Bronchial epithelial cell (primary cell): ENCODE measurements at places on chromosomes 1 and 21. TPM values are rescaled to one million over a fixed set of nuclear protein-coding genes. Genes with fewer than 3 reads are reported as not detected.

DNA sequence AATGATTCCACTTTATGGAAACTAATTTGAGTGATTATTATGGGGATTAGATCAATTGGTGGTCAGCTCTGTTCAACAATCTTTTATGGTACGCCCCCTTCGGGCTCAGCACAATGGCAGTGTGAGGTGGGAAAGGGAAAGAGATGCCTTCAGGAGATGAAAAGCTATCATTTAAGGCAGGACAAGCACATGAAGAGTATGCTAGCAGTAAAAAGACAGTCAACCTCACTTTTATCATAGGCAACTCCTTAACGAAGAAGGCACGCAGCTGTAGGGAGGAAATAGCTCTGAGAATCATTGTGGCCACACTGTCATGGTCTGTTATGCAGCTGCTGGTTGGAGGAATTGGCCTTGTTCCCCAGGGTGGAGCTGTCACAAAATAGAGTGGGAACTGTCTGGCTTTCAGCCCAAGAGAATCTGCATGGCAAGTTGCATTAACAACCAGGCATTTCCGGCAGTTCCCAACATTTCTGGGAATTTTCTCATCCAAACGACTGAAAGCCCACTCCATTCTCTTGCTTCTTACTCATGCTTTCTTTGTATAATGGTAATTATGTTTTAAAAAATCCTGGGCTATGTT is 54.4 kb upstream of the BCL10 start:
- peak; percentile 39 for DNase-seq

DNA sequence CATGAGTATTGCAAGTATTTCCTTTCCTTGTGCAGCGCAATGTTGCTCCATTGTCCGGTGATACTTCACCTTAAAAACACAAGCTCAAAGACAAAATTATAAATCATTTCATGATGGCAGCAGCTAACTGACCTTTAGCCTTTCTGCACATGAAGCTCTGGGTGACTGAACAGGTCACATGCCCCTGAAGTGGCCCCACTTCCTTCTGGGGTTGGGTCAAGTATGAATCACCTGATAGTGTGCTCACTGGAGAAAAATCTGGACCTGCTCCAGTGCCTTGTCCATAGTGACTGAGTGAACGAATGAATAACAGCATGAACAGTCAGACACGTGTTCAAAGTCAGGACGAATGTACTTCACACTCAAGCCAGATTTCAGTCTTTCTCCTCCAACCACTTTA is 658.9 kb downstream of the NPHP4 start:
- DNase-seq: peak; percentile 4

- DNase-seq: no peak
Measured at GRCh38 chr1:41507110-41507720, 22.7 kb upstream of the EDN2 start.

The SLC26A9 gene
- total RNA-seq: 0.26 TPM in 1 of 2 replicates, not detected in the other

DNA sequence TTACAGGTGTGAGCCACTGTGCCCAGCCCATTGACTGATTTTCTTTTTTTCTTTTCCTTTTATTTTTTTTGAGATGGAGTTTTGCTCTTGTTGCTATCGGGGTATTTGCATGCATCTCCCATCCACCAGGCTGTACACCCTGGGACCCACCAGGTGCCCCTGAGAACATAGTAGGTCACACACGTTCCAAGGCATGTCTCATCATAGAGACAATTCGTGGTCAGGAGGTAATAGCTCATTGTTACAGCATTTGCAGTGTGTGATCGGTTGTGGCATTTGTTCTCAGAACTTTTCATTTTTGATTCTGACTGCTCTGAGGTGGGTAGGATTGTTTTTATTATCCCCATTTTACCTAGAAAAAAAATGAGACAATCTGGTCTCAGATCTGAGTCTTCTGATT is 29.6 kb downstream of the BCL9 start:
- no peak for DNase-seq

- DNase-seq: peak; percentile 95
Measured at GRCh38 chr1:115877511-115877910, 36.6 kb upstream of the NHLH2 start.

GRCh38 chr1:234212764-234213657 is 160.2 kb upstream of the COA6 start:
- peak; percentile 73 for DNase-seq

GRCh38 chr1:186195377-186195931 is 179.6 kb downstream of the TPR start:
- DNase-seq: no peak

DNA sequence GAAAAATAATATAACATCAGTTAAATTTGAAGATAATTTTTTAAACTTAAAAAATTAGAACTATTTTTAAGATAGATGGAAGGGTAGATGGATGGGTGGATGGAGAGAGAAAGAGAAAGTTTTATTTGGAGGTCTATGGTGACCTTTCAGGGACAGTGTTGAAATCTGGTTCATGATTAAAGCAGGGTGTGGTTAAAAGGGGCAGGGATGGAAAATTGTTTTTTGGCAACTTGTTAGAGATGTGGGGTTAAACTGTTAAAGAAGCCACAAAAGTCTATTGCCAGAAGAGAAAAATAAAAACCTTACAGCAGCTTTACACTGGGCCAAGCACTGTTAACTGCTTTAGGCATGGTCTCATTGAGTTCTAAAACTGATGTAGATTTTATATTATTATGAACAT is 134.9 kb upstream of the GORAB start:
- DNase-seq: no peak

DNA sequence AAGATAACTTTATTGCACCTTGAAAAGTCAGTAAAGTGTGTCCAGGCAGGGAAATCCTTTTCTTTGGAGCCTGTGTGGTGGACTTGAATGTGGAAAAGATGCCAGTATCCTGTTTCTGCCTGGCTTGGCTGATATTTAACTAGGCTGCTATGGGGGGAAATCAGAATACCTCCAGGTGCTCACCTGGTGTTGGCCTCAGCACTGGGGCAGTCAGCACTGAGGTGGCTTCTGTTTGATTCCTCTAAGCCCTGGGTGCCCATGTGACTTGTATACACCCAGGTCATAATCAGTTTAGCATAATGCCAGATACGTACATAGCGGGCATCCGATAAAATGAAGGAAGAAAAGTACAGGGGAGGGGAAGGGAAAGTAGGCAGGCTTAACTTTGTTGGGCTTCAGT is 7.2 kb downstream of the PHGDH start:
- no peak for DNase-seq

The DRAXIN gene
- total RNA-seq: not detected in 2 replicates

The SNX7 gene
- total RNA-seq: 19.0 and 19.3 TPM in 2 replicates
